Natural killer cell treated with Interleukin-12 subunit alpha and Interleukin-12 subunit beta and Interleukin-15 and Interleukin-18, amount 100 ng/mL, for 72 hours (primary cell): ENCODE measurements at places on chromosomes 6 and 20.
A peak's percentile ranks its signal among the peaks of the same experiment; 100 is the strongest.

- peak overlapping the region; percentile 66 for H3K4me3 ChIP-seq
- no peak for DNase-seq
- peaks cover 31% of the 10 kb centered on the region for H3K4me1 ChIP-seq
- peak overlapping the region; percentile 56 for H3K27ac ChIP-seq
- peaks cover 28% of the 10 kb centered on the region for H3K36me3 ChIP-seq
These were observed 194.9 kb upstream of the ZNF184 start for GRCh38 chr6:27667657-27668441.

GRCh38 chr6:79065232-79065631, 12.8 kb downstream of the PHIP start:
- no peaks in the 10 kb centered on the region for H3K36me3 ChIP-seq
- H3K27ac ChIP-seq: no peak overlapping the region
- no peak overlapping the region for H3K4me3 ChIP-seq
- H3K27me3 ChIP-seq: no peaks in the 10 kb centered on the region

GRCh38 chr6:158869826-158870648, 50.9 kb upstream of the EZR start:
- peaks cover 2% of the 10 kb centered on the region for H3K27me3 ChIP-seq
- DNase-seq: peak; percentile 93
- H3K4me1 ChIP-seq: peaks cover 31% of the 10 kb centered on the region
- H3K4me3 ChIP-seq: peak overlapping the region; percentile 90
- no peaks in the 10 kb centered on the region for H3K36me3 ChIP-seq

- DNase-seq: no peak
- H3K27me3 ChIP-seq: no peaks in the 10 kb centered on the region
- H3K4me3 ChIP-seq: no peak overlapping the region
- no peak overlapping the region for H3K27ac ChIP-seq
- H3K36me3 ChIP-seq: no peaks in the 10 kb centered on the region
These were observed 245.4 kb upstream of the FLRT3 start for GRCh38 chr20:14582855-14583254.

DNA sequence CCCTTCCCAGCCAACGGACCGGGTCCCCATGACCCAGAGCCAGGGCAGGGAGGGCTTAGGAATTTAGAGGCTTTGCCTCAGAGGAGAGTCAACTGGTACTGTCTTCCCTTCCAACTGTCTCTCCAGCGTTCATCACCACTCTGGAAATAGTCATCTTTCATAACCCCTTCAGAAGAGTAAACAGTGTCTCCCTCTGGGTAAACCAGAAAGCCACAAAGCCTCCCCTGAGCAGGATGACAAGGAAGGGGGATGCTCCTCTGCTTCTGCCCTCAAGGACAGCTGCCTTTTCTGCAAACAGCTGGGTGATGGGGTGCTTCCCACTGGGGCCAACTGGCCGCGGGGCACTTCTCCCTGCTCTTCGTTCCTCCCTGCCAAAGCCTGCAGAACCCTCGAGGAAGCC, 90.1 kb downstream of the PSMG4 start:
- no peaks in the 10 kb centered on the region for H3K36me3 ChIP-seq
- no peaks in the 10 kb centered on the region for H3K4me1 ChIP-seq
- H3K27ac ChIP-seq: no peak overlapping the region
- no peak overlapping the region for H3K4me3 ChIP-seq
